ENCODE measurements at places on chromosomes 5 and 9. TPM values are rescaled to one million over a fixed set of nuclear protein-coding genes. Genes with fewer than 3 reads are reported as not detected.

DNA sequence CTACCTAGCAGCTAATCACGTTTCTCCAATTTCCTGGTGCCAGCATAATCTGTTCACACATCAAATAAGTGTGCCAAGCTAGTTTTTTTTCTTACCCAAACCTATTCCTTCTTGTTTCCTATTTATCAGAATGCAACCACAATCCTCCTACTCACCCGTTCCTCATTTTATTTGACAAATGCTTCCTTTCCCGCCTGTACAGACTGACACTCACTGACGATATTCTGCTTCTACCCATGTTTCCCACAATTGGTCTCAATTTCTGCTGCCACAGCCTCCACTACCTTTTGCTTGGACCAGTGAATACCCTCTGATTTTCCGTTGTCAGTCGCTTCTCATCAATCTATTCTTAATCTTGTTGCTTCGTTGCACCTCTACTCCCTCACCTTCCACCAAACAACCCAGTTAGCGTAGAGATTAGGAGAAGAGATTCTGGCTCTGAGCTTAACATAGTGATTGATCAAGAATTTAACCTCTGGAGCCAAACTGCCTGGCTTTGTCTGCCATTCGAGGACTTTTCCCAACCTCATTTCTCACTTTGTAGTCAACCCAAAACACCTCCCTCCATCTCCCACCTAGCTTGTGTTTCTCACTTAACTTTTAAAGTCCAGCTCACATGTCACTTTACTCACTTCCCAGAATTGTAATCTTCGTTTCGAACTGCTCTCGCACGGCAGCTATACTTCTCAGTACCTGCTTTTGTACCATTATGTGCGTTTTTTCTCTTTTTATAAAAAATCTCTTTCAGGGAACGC is 729 bp upstream of the TMEM38B start:
- H3K36me3 ChIP-seq, result no peaks in the 10 kb centered on the region
- H3K27ac ChIP-seq, result no peak overlapping the region
- H3K27me3 ChIP-seq, result peaks cover 31% of the 10 kb centered on the region
- peak overlapping the region; percentile 85 for H3K4me3 ChIP-seq
- no peak for DNase-seq
- peaks cover 4% of the 10 kb centered on the region for H3K4me1 ChIP-seq

DNA sequence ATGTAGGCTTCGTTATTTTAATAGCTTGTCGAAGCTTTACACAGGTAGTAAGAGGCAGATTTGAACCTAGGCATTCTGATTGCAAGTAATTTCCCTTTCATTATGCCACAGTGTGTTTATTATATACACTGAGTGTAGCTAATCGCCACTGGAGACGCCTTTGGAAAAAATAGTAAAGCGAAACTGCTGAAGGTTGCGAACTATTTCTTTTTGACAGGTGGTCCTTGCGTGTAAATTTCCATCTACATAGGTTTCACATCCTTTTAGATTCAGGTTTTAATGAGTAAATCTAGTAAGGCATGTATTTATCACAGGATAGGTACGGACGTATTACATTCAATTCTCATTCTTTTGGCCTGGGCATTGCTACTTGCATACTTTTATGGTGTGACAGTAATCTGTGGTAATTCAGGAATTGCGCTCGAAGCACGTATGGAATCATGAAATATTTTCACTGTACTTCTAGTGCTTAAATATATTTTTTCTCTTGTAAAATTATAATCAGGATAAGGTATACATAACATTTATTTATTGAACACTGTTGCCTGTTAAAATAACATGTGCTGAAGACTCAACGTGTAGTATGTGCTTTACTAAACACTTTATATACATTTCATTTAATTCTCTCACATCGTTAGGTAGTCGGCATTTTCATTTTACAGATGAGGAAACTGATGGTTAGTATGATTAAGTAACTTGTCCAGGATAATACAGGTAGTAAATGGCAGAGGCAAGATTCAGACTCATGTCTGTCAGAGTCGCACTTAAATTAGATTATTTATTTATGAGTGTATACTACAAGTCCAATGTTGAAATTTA is 1.8 kb downstream of the MARCHF6 start:
- no peak for DNase-seq
- peaks cover 2% of the 10 kb centered on the region for H3K4me1 ChIP-seq
- peak overlapping the region; percentile 89 for H3K4me3 ChIP-seq
- H3K27me3 ChIP-seq, result peaks cover 2% of the 10 kb centered on the region

DNA sequence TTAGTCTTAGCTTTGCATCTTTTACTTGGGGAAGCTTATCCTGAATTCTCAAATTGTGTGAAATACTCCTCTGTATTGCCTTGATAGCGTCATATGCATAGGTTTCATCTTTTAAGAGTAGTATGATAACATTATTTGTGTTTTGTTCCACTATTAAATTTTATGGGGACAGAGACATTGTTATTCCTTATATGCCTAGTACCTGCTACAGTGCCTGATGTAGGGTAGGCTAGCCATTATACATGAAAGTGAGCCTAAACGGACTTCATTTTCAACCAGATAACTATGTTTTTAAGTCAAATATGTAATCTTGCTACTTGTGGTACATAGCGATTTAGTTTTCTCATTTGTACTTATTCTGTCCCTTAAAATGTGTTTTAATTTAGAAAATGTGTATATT is 105.9 kb downstream of the DMXL1 start:
- H3K27me3 ChIP-seq, result no peaks in the 10 kb centered on the region
- H3K4me3 ChIP-seq, result no peak overlapping the region
- H3K4me1 ChIP-seq, result no peaks in the 10 kb centered on the region
- no peak overlapping the region for H3K27ac ChIP-seq

- H3K27ac ChIP-seq, result no peak overlapping the region
- H3K4me1 ChIP-seq, result no peaks in the 10 kb centered on the region
- H3K27me3 ChIP-seq, result no peaks in the 10 kb centered on the region
- no peak overlapping the region for H3K4me3 ChIP-seq
Measured at GRCh38 chr9:20209391-20210340, 412.6 kb downstream of the MLLT3 start.

DNA sequence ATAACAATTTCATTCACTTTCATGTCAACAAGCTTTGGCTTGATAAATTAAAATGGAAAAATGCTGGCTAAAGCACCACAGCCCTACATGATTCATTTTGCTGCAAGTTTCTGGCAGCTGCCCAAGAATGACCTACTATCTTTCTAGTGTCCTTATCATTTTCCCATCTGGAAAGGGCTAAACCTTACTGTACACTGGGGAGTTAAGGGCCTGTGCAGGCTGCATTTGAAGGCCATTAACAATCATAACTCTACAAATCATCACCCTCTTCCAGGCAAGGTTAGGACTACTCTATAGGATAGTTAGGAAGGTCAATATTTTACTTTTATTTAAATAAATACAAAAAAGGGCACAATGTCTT is 579.7 kb upstream of the ZNF608 start:
- H3K27me3 ChIP-seq, result no peaks in the 10 kb centered on the region
- H3K4me1 ChIP-seq, result no peaks in the 10 kb centered on the region
- no peak overlapping the region for H3K27ac ChIP-seq
- H3K36me3 ChIP-seq, result no peaks in the 10 kb centered on the region

- H3K4me3 ChIP-seq, result no peak overlapping the region
- DNase-seq, result no peak
- no peaks in the 10 kb centered on the region for H3K27me3 ChIP-seq
- no peaks in the 10 kb centered on the region for H3K4me1 ChIP-seq
Measured at GRCh38 chr9:7507026-7507425, 292.6 kb downstream of the DMAC1 start.

DNA sequence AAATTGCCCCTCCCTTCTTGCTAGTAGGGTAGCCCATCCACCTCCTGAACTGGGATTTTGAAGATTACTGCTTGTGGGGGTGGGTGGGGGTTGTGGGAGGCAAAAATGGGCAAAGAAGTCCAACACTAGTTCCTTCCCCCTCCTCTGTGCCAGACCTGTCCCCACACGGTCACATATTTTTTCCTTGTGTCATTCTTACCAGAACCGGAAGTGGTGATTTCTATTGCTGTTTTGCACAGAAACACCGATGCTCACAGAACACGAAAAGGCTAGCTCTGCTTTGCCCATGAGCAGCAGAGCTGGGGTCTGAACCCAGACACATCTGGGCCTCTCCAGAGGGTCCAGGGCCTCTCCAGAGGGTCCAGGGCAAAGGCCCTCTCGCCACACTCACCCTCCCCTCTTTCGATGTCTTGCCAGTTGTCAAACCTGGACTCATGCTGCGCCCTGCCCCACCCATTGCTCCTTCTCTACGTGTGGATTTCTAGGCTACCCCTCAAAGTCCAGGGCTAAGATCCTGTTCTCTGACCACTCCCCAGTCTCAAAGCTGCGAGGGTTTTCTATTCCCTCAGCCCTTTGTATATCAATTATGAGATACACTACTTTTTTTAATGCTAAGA is 264.4 kb upstream of the MSX2 start:
- H3K4me1 ChIP-seq, result peaks cover 2% of the 10 kb centered on the region
- H3K27me3 ChIP-seq, result no peaks in the 10 kb centered on the region
- DNase-seq, result no peak
- no peak overlapping the region for H3K27ac ChIP-seq
- H3K36me3 ChIP-seq, result no peaks in the 10 kb centered on the region

- H3K27ac ChIP-seq, result no peak overlapping the region
- no peak overlapping the region for H3K4me3 ChIP-seq
- H3K36me3 ChIP-seq, result no peaks in the 10 kb centered on the region
- no peak for DNase-seq
Measured at GRCh38 chr9:1718836-1719235, 296.3 kb upstream of the SMARCA2 start.

BARHL1 gene
- not detected for total RNA-seq

PCDHGC3 gene
- 18.6 TPM for total RNA-seq

MUSK gene
- total RNA-seq, result not detected

PAPPA gene
- total RNA-seq, result 0.63 TPM

ANXA2R gene
- 0.17 TPM for total RNA-seq

PCDHB9 gene
- total RNA-seq, result 1.6 TPM

PCA3 gene
- not detected for total RNA-seq

MAPKAP1 gene
- 146 TPM for total RNA-seq

All from H1 (cell line).